ENCODE measurements at places on chromosomes 2 and 18. TPM values are rescaled to one million over a fixed set of nuclear protein-coding genes. Genes with fewer than 3 reads are reported as not detected.

Gene COL6A3
- 35.1 TPM for total RNA-seq

Gene LYG2
- 0.43 TPM for total RNA-seq

Gene UGT1A8
- total RNA-seq = not detected

Gene HOXD11
- 1.7 TPM for total RNA-seq

Gene SERPINB10
- not detected for total RNA-seq

DNA sequence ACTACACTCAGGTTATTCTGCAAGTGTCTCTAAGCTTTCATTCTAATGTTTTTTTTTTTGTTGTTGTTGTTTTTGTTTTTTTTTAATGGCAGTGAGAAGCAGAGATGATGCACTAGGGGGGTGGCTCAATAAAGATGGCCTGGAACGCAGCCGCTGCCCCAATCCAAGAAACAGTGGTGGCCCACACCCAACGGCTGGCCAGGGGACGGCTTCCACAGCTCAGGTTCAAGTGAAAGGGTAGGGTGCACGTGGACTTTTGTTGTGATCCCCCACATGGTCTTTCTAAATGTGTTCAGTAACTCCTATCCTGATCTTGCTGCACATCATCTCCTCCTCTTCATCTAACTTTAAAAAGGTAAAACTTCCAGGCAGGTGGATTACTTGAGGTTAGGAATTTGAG lies 190.1 kb downstream of the NDUFA10 start:
- H3K27me3 ChIP-seq = no peaks in the 10 kb centered on the region
- no peaks in the 10 kb centered on the region for H3K36me3 ChIP-seq
- H3K4me3 ChIP-seq = no peak overlapping the region
- peak; percentile 2 for DNase-seq
- no peaks in the 10 kb centered on the region for H3K4me1 ChIP-seq

DNA sequence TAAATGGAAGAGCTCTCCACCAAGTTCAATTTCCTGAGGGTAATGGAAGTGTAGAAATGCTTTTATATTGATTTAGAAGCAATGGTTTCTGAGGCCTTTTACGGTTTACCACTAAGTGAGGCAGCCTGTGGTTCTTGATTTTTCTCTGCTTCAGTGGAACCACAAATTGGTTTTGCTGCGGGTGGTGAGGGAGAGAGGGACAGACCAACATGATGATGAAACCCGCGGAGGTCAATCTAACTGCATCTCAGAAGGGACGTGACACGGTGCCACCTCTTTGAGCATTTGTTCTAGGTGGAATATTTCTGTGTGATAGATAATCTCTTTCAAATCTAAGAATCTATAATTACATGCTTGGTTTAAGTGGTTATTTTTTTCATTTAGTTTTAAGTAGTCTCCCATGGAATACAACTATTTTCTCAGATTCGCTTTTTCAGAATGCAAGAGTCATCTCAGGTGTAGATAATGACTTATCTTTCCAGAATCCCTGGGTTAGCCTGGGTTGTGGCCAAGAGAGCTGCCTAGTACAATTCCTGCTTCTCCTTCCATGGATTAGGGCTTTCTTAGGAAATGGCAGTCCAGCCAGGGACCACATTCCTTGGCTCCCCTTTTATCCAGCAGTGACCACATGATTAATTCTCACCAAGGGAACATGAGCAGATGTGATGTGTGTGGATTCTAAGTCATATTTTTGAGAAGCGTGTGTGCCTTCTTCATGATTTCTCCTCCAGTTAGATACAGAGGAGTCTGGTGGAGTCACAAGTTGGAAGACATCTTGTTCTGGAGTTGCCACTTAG lies 52.5 kb downstream of the KCNE4 start:
- H3K27ac ChIP-seq = no peak overlapping the region
- no peak for DNase-seq
- H3K36me3 ChIP-seq = no peaks in the 10 kb centered on the region
- H3K4me3 ChIP-seq = no peak overlapping the region

DNA sequence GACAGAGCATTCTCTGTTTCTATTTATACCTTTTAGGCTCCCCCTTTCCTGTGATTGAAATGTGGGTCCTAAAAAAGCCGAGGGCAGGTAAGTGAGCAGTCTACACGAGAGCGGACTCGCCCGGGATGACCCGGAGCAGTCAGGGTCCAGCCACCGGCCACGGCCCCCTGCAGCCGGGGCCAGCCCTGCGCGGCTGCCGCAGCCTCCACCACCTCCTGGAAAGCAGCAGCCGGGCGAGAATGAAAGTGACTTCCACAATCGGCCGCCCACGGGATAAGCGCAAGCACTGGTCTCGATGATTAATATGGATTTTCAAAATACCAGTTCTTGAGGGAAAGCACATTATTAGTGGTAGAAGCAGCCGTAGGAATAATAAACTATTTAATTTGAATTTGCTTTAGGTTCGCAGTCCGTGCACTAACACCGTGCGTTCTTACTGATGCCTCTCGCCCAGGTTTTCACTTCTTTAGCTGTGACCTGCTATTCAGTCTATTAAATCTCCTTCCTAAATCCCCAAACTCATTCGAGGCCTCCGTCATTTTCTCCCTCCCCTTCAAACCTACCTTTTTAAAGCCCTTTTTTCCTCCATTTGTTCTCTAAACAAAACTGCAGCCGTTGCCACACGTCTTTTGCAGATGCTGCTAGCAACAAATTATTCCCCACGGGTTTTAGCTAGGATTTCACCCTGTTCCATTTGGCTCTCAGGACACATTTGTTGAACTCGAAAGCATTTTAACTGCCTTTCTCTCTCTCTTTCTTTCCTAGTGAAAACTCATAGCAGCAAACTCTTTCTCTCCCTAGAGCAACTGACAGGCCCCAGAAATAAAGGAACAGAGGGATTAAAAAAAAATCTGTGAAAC lies 1015.1 kb upstream of the PIK3C3 start:
- no peaks in the 10 kb centered on the region for H3K4me1 ChIP-seq
- peak overlapping the region; percentile 45 for H3K27ac ChIP-seq
- DNase-seq = peak; percentile 31
- H3K4me3 ChIP-seq = peak overlapping the region; percentile 46

DNA sequence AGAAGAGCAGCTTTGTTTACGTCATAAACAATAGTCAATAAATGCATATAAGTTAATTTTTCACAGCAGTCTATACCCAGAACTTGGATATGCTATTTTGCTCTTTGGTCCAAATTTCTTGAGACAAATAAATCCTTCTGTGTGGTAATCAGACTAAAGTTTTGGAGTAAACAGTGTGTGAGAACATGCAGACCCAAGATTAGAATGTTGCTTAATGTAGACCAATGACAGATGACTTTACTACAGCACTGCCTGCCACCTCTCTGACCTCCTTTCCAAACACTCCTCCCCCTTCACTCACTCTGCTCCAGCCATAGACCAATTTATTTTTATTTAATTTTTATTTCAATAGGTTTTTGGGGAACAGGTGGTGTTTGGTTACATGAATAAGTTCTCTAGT lies 115.3 kb upstream of the TANK start:
- no peak overlapping the region for H3K4me3 ChIP-seq
- no peaks in the 10 kb centered on the region for H3K4me1 ChIP-seq
- no peaks in the 10 kb centered on the region for H3K36me3 ChIP-seq

GRCh38 chr2:200377355-200378336 lies 71.2 kb downstream of the SPATS2L start:
- H3K4me3 ChIP-seq = no peak overlapping the region
- H3K4me1 ChIP-seq = peaks cover 21% of the 10 kb centered on the region
- H3K36me3 ChIP-seq = no peaks in the 10 kb centered on the region
- no peak for DNase-seq

- H3K4me1 ChIP-seq = no peaks in the 10 kb centered on the region
- no peaks in the 10 kb centered on the region for H3K36me3 ChIP-seq
- H3K27me3 ChIP-seq = no peaks in the 10 kb centered on the region
- DNase-seq = no peak
- no peak overlapping the region for H3K4me3 ChIP-seq
Observed at GRCh38 chr2:163723348-163723747, 12.5 kb downstream of the FIGN start.

DNA sequence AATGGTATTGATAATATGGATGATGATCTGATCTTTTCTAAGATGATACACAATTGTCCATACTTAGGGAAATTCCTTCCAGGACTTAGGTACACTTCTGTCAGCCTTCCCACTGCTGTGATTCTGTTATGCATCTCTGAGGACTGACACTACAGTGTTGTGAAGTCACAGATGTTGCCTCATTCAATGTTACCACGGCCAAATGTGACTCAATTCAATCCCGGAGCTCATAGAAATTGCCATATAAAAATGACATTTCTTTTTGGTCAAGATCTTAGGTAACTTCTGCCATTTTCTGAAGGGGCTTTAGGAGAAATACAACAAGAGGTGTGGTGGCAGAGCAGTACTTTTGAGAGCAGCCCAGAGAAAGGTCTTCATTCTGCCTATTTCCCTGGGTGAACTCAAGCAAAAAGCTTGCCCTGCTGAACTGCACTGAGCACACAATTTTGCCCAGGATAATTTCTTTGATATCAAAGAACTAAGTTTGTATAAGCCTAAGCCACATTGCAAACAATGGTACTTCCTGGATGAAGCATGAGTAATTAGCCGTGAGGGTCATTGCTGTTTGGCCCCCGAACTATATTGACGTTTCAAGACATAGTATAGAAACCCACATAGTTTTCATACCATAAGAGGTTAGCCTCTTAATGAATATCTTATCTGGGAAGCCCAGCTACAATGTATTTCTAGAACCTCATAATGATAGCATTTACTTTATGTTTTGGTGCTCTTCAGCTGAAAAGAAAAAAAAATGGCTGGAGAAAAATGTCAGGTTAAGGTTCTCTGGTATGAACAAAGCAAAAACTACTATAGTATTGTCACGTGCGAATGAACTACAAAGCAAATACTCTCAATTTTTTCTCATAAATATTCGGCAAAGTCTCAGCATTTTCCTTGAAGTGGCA lies 437.4 kb downstream of the MEIS1 start:
- no peak overlapping the region for H3K4me3 ChIP-seq
- H3K4me1 ChIP-seq = no peaks in the 10 kb centered on the region
- H3K27ac ChIP-seq = no peak overlapping the region
- H3K36me3 ChIP-seq = no peaks in the 10 kb centered on the region

GRCh38 chr2:226649201-226649600 lies 150.4 kb downstream of the IRS1 start:
- H3K4me1 ChIP-seq = peaks cover 10% of the 10 kb centered on the region
- H3K27ac ChIP-seq = peak overlapping the region; percentile 80
- no peaks in the 10 kb centered on the region for H3K36me3 ChIP-seq
- no peak for DNase-seq

- no peaks in the 10 kb centered on the region for H3K4me1 ChIP-seq
- no peaks in the 10 kb centered on the region for H3K36me3 ChIP-seq
- H3K4me3 ChIP-seq = no peak overlapping the region
- H3K27ac ChIP-seq = no peak overlapping the region
- DNase-seq = peak; percentile 31
Observed at GRCh38 chr18:78713069-78713468, 266.5 kb upstream of the SALL3 start.
